ENCODE measurements at places on chromosomes 4 and X.

DNA sequence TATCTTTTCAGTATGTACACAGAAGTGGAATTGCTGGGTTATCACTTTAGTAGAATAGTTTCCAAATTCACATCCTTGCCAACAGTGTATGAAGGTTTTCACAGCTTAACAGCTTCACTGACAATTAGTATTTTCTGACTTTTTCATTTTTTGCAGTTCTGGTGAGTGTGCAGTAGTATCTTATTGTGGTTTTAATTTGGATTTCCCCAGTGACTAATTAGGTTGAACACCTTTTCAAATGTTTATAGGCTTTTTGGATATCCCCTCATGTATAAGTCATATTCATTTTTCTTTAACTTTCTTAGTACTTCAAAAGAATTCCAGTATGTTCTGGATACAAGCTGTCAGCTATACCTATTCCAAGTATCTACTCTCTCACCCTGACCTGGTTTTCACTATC lies 37.1 kb downstream of the BRCC3 start:
- no peak for DNase-seq

DNA sequence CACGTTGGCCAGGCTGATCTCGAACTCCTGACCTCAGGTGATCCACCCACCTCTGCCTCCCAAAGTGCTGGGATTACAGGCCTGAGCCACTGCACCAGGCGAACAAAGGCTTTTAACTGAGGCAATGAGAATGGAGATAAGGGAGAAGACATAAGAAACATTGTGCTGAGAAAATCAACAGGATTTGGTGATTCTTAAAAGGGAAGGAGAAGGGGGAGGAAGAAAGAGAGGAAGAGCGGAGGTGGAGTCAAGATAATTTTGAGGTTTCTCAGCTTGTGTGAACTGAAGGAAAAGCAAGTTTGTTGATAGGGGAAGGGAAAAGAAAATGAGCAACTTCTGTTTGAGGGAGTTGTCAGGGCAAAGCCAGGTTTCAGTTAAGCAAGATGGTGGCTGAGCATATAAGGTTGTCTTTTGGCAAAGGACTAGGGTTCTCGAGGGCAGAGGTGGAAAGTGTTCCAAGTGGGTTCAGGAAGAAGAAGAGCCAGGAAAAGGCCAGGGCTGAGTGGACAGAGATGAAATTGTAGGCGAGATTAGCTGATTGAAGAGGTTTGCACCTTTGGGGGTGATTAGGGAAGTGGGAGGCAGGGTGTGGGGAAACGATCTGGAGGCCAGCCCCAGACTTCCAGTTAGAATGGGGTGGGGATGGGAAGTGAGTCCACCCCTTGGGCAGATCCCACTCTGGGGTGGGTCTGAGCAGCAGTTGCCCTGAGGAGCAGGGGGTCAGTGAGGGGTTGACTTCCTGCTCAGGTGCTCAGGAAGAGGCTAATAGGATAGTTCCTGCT lies 7.8 kb downstream of the DOCK11 start:
- DNase-seq = no peak

DNA sequence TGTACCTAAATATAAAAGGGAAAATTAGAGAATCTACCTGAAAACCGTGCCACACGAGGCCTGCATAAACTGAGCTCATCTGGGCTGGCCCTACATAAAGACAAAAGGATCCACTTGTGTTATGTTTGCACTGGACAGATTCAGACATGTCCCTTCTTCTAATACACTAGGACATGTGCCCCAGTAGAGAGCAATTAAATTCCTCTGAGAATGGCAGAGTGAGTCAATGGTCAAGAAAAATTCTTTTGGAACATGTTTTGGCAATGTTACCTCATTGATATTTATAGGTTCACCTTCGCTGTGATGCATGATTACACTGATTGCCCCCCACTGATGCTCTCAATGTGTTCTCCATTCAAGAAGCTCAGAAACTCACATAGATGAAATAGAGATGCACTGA lies 95.2 kb downstream of the MANBA start:
- DNase-seq = no peak

DNA sequence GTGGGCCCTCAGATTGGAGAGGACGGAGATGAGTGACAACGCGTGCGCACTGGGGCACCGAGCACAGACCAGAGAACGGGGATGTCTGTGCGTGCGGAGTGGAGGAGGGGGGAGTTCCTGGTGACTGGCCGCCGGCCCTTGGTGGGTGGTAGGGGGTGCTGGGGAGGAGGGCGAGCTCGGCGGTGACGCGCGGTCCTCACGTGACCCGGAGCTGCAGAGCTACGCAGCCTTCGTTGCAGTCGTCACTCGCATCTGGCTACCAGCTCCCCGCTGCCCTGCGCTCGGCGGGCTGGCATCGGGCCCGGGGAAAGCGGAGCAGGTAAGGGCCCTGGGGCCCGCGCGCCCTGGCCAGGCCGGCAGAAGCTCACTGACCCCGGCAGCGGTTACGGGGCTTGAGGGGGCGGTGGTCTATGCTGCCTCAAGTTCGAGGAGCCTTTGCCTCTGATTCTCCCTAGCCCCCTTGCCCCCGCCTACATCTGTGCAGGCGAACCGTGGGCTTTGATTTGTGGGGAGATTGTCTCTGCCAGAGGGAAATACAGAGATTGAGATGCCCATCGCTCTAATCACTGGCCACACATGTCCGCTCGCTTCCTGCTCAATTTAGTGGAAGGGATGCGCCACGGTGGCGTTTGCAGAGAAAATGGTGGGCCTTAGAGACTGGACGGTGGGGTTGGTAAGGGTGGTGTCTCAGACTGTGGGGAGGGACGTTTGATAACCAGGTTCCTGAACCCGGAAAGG lies at the start of gene ARMCX4:
Gene ARMCX4 (plus strand): TSS at position 245 of the 738 bp plus-strand sequence. CDS start 3,134 bp downstream, outside the sequence.
- peak; percentile 64 for DNase-seq

- DNase-seq = peak; percentile 12
Measured at GRCh38 chrX:40552768-40553167, 28.0 kb upstream of the ATP6AP2 start.

- DNase-seq = peak; percentile 49
Measured at GRCh38 chr4:125703443-125703842, 388.7 kb downstream of the FAT4 start.

GRCh38 chr4:31160146-31160545 lies 440.0 kb downstream of the PCDH7 start:
- no peak for DNase-seq

GRCh38 chr4:121189326-121190215 lies 25.4 kb upstream of the TNIP3 start:
- no peak for DNase-seq

DNA sequence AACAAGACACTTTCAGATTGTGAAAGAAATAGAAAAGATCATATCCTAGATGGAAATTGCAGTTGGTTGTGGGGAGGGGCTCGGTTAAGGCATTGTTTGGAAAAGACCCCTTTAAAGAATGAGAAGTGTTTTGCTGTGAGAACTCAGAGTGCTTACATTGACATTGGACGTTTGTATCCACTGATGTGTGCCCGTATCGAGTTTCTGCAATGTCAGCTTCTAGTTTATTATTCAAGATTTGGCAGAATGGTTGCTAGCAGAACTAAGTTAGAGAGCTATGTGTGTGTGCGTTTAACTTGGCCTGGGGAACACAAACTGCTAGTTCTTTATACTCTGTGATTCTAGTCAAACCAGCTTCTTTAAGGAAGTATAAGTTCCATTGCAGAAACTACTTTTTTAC lies 2702.5 kb downstream of the PCDH7 start:
- DNase-seq = no peak

DNA sequence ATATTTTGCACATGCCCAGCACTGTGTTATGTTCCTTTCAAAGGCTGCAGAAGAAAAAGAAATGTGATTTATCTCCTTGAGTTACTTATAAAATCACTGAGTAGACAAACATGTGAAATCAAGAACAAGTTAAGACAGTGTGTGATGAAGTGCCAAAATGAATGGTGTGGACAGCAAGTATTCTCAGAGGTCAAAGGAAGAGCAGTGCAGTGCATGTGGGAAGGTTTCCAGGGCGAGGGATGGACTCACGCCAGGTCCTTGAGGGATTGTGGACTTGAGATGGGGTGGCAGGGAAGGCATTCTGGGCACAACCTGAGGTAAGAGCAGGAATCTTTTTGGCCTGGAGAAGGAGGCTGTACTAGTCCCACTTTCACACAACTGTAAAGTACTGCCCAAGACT lies 115.5 kb downstream of the FNIP2 start:
- peak; percentile 29 for DNase-seq

DNA sequence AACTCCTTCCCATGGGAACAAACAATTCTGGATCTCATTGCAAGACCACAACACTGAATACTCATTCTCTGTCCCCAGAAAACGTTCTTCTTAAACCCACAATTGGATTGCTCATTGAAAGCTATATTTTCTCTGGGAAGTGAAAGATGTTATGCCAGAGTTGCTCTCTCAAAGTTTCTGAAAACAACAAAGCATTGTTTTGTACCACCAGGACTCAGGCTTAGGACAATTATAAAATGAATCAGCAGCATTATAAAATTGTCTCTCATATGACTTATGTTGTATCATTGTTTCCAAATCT lies 26.5 kb downstream of the TFDP3 start:
- no peak for DNase-seq

DNA sequence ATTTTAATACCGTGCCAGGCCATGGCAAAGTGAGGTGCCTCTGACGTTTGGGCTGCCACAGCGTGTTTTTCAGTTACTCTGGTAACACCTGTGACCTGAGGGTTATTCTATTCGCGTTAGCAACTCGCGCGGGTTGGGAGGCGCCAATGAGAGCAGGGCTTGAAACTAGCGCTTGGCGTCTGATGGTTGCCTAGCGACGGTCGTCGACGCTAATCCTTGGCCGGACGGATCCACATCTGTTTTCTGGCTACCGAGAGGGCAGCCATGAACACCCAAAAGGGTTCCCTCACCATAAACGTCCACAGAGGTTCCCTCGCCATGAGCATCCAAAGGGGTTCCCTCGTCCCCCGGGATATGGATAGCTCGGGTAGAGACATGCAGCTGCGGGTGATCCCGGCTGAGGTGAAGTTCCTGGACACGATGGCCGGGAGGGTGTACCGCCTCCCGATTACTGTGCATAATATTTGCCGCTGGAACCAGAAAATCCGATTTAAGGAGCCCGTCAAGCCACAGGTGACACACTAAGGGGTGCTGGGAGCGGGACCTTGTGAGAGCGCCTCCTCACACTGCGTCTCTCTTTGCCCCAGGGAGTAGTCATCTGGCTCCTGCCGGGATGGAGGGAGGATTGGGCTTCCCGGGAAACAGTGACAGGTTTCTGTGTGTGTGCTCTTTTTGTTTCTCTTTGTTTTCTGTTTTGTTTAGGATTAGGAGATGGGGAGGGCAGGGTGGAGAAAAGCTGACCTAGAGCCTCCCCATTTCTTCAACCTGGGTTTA lies at the start of gene CFAP47:
Gene CFAP47 (plus strand): TSS at position 199 of the 774 bp plus-strand sequence. CDS start 66 bp downstream, at position 265.
- no peak for DNase-seq

DNA sequence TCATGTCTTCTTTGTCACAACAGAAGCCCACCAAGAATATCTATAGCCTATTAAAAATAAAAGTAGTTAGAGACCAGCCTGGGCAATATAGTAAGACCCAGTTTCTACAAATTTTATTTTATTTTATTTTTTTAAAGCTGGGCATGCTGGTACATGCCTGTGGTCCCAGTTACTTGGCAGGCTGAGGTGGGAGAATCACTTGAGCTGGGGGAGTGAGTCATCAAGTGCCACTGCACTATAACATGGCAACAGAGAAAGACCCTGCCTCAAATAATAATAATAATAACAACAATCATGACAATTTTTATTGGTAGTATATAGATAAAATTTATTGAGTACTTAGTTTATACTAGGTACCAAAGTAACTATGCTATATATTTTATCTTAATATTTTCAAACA lies 93.0 kb upstream of the NPFFR2 start:
- no peak for DNase-seq

DNA sequence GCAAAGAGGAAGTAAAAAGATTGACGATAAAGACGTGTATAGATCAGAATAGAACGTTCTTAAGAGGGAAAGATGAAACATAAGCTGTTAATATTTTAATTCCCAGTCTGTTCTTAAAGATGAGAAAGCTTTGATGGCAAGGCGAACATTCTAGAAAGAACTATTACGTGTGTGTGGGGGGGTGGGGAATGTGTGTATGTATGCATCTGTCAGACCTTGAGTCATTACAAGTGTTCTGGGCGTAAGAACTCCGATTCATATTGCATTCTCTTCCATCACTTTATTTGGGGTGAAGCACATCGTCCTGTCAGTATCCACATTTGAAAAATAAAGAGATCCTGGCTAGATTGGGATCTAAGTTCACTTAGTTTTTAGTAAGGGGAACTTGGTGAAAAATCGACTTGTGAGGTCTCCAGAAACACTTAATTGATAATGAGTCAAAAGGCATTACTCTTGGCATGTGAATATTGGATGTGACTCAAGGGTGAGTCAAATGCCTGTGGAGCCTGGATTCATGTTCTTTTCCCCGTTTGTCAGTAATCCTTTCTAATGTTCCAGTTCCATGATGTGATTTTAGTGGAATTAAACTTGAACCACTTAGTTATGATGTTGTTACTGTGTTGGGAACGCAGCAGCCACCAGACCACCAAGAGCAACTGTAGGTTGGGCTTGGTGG lies 3.1 kb downstream of the SMS start:
- peak; percentile 85 for DNase-seq
